ENCODE measurements at places on chromosomes 5 and 9.

DNA sequence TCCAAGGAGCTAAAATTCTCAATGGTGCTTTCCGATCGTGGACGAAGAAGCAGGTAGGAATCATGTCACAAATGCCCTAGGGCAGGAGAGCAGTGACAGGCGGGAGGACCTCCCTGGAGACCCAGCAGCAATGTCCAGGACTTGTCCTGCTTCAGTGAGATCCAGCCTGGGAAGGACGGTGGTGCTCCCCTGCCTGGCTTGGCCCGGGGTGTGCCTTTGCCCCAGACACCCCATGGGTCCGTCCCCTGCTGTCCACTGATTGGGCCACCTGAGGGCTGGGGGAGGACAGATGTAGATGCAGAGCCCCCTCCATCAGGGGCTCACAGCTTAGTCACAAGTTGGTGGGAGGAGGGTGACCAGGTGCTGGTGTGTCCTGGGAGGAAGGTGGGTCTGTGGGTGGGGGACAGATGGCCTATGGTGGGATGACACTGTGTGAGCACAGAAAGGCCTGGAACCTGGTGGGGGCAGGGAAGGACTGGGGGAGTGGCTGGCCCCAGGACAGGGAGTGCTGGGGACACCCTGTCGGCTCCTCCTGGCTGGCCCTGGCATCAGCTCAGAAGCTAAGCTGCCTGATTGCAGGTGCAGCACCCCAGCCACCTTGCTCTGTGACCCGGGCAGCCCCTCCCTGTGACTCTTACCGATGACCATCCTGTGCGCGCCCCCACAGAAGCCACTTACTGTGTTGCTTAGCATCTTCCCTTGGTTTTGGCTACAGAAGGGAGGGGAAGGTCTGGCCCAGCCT lies 82.0 kb downstream of the PHF2 start:
- no peak for DNase-seq

DNA sequence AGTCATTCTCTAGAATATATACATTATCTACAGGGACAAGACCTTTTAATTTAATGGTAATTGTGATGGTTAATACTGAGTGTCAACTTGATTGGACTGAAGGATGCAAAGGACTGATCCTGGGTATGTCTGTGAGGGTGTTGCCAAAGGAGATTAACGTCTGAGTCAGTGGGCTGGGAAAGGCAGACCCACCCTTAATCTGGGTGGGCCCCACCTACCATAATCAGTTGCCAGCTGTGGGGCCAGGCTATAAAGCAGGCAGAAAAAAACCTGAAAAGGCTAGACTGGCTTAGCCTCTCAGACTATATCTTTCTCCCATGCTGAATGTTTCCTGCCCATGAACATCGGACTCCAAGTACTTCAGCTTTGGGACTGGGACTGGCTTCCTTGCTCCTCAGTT lies 112.2 kb upstream of the SMC2 start:
- DNase-seq, result no peak

DNA sequence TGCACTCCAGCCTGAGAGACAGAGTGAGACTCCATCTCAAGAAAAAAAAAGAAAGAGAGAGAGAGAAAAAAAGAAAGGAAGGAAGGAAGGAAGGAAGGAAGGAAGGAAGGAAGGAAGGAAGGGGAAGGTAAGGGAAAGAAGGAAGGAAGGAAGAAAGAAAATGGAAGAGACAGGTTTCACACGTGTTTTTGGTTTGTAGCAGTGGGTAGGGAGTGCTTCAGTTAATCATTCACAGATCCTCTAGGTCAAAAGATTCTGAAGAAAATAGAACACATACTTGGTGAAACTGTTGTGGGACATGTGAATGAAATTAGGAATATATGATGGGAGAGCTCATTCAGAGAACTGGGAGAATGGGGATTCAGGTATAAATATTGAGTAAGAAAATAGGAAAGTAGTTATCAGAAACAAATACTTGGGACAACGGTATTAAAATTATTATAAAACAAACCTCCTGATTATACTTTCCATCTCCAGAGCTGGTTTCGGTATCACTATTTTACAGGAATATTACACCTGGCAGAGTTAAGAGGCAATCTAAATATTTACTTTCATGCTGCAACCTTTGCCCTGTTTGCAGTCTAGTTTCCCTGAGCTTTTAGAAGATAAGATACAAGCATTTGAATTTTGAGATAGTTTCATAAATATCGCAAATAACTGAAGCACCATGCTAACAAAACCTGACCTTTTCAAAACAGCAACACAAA lies 37.2 kb downstream of the MARVELD2 start:
- DNase-seq, result no peak

- DNase-seq, result peak; percentile 70
These were observed 184.0 kb downstream of the SEMA5A start for GRCh38 chr5:9361835-9362234.

- DNase-seq, result no peak
These were observed 98.5 kb downstream of the C9orf50 start for GRCh38 chr9:129522351-129522750.

DNA sequence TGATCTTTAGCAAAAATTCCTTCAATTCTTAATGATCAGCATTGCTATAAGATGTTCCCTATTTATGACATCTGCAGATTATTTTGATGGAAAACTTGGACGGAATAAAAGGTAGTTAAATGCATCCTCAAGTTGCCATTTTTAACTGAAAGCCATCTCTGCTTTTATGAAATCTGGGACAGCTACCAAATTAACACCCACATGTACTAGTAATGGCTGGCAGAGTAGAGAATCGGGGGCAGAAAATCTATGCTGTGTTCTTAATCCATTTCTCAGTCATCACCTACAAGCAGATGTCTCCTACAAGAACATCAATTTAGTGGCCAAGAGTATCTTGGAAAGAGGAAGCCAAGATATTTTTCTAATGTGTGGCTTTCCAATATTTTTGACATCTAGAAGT lies 22.1 kb upstream of the C9orf57 start:
- no peak for DNase-seq

GRCh38 chr9:27924502-27924901 lies 351.2 kb upstream of the C9orf72 start:
- no peak for DNase-seq

DNA sequence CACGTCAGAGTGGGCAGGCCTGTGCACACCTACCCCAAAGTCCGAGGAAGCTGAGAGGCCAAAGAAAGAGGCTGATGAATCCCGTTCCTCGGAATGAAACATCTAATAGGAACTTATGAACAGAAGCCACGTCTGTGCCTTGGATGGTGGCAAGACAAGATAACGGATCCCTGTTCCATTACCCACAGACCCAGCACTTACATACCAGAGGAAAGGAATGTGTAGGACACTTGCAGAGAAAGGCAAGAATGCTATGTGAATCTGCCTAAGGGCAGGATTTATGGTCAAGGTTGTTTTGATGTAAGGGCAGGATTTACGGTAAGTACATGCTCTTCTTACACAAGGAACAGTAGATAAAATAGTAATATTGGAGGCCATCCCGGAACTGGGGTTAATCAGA lies 93.2 kb downstream of the WDR41 start:
- DNase-seq, result no peak

DNA sequence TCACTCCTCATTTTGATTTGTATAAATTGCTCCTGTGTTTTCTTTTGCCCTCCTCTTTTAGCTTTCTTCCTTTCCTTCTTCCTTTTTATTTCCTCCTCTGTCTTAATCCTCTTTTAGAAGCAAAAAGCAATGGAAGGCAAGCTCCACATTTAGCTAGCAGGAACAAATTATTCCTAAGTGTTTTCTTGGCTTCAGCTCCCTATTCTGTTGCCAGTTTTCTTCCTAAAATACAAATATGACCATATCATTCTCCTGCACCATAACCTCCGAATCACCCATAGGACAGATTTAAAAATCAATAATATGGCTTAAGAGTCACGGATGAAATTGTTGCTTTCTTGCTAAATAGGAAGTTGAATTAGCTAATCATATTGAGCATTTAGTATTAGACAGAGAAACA lies 49.4 kb downstream of the GRIN3A start:
- DNase-seq, result no peak

- no peak for DNase-seq
These were observed 37.9 kb upstream of the RAB3C start for GRCh38 chr5:58544926-58545325.

DNA sequence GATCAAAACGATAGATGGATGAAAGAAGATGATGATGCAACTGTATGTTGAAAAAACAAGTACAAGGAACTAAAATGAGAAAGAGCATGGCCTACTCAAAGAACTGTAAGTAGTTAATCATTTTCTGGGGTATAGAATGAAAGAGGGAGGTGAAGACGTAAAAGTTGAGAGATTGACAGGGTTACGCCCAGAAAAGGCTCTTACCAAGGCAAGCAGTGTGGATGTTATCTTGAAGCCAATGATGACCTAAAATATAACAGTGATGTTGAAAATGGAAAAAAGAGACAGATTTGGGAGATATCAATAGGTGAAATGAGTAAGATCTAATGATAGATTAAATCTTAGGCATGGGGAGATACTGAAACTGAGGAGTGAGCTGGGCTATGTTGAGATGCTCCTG lies 80.4 kb upstream of the GNAQ start:
- DNase-seq, result no peak

GRCh38 chr5:149981206-149981605 lies 19.2 kb downstream of the TIGD6 start:
- DNase-seq, result no peak

DNA sequence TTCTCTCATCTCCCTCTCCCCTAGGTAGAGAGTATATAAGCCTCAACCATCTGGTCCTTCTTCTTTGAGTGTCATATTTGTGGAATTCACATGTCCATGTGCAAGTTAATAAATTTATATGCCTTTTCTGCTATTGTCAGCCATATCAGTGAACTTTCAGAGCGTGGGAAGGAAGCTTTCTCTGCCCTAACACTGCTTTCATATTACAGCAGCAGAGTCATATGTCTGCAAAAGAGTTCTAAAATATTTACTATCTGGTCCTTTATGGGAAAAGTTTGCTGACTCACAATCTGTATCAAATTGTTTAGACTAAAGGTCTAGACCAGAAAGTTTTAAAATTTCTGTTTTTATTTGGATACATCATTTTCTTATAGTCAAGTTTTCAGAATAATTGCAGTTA lies 669.0 kb downstream of the LRRC70 start:
- DNase-seq, result no peak
